ENCODE measurements at places on chromosomes 7 and 10.

DNA sequence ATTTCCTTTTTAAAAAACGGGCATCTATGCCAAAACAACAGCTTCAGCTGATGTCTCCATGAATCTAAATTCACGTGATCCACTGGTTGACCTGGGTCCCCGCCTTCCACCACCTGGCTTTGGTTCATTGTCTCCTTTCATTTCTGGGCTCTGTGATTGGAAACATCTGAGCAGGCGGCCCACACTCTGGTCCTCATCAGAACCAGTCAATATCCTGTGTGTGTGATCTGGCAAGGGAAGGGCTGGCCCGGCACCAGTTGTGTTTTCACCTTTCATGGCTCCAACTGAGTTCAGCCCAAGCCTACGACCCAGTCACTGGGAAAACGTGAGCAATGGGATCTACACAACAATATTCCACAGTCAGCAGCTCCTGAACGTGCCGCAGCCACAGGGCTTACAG, 46.2 kb downstream of the PARP12 start:
- DNase-seq: no peak

DNA sequence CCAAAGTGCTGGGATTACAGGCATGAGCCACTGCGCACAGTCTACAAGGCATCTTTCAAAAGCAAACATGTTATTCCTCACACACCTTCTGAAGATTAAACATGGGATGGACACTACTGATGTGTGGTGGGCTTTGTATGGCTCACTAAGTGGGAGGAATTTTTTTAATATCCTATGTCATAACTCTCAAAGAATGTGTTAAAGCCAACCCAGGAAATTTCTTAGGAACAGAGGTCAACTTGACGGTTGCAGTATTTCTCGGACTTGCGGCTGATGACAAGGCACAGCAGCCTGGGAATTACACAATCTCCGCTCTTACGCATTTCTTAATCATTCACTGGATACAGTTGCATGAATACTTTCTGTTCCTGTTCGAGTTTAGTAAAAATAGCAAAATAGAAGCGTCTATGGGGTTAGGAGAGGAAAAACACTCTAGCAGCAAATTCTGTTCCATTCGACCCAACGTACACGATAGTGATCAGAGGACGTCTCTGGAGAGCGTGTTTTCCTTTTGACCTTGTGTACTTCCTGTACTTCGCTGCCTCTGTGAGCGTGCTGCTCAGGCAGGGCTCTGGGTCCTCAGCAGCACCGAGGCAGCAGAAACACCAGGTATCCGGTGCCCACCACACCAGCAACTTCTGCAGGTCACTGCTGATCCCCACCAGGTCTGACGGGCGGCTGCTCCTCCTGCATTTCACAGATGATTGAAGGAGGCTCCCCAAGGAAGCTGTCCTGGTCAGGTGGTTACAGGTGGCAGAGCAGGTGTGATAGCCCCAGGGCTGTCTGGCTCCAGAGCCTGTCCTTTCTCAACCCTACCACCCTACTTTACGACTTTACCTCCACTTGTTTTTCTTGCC, 26.4 kb upstream of the SRGN start:
- DNase-seq: no peak

DNA sequence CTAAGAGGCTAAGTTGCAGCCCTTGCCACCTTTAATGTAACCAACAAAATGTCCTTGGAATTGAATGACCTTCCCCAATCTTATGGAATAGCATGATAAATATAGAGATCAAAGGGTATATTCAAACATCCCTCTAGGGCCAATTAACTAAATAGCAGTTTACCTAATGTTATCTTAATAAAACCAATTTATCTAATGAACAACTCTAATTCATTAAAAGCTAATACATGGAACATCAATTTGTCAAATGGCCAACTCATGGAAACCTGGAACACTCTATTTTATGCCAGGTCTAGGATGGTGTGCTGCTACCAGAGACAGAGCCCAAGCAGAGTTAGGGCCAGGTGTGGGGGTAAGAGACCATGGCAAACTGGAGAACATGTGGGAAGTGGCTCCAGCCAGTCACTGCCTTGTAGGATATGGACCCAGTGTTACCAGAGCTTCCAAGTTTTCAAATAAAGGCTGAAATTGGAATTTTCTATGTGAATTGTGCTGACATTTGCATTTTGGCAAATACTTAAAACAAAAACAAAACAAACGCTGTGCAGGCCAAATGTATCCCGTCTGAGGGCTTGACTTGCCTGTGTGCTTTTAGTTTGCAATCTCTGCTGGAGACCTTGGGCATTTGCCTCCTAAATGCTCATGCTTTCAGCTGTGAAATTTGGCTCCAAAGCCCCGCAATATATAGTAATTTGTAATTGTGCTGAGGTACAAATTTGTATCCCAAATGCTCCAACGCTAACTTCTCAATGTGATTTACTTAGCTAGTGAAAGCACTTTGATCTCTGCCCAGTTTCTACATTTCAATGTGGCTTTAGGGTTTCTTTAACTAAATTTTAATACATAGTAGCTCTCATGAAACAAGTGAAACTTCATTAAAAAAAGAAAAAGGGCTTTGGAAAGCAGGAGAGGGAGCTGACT, 55.1 kb downstream of the CPED1 start:
- no peak for DNase-seq

DNA sequence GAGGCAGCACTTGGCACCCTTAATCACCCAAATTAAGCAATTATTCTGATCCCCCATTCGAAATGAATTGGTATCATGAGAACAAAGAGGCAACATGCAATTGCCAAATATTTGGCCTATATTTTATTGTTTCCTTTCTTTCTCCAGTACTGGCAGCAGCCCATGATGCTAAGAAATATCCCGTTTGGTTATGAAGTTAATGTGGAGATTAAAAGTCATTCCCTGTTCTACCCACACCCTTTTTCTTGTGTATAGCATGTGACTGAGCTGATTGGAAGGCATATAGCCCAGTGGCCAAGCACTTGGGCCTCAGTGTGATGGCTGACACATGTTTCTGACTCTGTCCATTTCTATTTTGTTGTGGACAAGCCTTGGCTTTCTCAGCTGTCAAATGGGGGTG, 692.3 kb upstream of the GALNT17 start:
- no peak for DNase-seq

DNA sequence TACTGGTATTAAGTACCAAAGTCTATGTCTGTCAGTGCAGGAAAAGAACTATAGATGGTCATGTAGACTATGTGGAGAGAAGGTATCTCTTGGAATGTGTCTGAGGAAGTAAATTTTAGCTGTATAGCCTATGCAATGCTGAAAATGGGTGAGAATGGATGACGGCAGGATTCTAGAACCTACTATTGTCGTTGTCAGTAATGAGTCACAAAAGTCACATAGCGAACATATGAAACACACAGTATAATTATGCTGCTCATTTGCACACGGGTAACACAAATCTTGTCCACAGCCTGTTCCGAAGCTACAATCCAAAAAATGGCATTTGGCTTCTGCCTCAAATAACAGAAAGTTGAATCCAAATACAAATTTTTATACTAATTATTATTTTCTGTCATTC, 33.6 kb upstream of the KMT2E start:
- no peak for DNase-seq

GRCh38 chr7:129401967-129402860, 32.0 kb upstream of the STRIP2 start:
- DNase-seq: no peak

DNA sequence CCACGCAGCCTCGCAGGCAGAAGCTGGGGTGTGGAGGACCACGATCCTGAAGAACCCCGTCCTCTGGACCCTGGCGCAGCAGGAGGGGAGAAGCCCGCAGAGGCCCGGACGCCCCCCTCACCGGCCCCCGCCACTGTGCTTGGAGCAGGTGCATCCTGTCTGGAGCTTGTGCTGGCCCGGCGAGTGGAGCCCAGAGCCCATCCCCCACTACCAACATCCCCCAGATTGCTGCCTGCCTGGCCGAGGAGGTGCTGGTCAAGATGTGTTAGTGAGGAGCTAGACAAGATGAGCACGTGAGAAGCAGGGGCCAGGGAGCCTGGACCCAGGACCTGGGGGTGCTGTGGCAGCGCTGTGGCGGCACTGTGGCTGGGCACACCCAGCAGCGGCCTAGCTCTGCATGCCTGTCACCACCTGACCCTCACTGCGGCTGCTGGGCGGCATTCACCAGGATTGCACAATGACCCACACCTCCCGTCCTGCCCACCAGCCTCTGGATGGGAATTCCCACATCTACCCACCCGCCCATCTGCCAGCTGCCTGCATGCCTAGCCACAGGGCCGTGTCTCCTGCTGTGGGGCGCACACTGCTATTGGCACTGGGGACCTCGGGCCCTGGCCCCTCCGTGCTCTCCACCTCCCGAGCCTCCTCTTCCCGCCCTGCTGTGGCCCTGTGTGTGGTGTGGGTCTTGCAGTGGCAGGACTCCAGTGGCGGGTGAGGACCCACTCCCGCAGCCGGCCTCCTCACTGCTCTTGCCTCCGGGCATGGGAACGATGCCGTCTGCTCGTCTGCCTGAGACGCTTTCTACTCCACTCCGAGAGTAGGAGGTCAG, 11.8 kb downstream of the GPR146 start:
- DNase-seq: no peak

DNA sequence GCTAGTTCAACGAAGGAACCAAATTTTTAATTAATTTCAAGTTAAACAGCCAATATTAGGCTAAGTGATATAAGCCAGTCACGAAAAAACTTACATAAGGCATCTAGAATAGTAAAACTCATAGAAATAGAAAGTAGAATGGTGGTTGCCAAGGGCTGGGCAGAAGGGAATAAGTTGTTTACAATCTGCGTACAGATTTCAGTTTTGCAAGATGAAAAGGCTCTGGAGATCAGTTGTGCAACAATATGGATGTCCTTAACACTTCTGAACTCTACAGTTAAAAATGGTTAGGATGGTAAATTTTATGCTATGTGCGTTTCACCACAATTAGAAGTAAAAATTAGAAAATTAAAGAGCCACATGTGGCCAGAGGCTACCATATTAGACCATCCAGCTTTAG, 13.3 kb downstream of the SCRN1 start:
- DNase-seq: no peak

DNA sequence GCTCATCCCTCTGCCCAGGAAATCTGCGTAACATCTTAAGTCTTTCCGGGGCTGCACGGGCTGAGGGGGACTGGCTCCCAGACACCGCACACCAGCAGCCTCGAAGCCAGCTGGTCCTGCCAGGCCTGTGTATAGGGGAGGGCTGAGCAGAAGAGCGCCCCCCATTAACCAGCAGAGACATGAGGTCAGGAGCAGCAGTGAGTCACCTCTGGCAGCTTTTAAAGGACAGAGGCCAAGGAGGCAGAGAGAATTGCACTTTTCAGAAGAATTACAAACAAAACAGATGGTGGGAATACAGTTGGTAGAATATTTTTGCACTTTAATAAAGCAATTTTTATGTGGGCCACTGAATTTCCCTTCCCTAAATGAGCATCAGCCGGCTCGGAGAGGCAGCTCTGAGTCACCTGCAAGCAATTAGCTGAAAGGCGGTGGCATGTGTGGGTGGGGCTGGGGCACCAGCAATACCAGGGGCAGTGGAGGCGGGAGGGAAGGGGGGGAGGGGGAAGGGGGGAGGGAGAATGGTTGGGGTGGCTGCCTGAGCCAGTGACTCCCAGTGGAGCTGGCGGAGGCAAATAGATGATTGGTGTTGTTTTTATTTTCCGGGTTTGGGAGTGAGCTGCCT, 39.1 kb downstream of the GOLGA7B start:
- no peak for DNase-seq

DNA sequence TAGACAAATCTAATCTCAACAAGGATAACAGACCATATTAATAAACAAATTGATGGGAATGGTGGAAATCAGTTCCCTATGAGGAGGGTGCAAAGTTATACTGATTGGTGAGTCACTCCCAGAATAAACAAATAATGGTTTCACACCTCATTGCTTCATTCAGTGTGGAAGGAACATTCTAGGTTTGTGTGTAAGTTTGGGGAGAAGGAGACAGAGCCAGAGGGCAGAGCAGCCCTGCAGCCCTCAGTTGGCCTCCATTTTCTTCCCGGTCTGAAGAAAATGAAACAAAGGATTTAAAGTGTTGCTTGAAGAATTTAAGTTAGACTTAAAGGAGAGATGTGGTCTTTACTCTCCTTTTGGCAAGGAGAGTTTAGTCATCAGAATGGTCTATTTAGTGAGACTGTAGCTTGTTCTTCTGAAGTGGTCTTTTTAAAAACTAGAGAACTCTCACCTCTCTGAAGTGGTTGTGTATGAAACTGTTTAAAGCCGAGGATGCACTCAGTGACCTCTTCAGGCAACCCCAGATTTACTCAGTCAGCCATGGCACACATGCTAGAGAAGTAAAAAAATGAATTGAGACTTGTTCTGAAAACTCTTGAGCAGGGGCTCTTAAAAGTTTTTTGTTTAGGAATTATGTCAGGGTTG, 27.2 kb downstream of the IKZF1 start:
- no peak for DNase-seq

DNA sequence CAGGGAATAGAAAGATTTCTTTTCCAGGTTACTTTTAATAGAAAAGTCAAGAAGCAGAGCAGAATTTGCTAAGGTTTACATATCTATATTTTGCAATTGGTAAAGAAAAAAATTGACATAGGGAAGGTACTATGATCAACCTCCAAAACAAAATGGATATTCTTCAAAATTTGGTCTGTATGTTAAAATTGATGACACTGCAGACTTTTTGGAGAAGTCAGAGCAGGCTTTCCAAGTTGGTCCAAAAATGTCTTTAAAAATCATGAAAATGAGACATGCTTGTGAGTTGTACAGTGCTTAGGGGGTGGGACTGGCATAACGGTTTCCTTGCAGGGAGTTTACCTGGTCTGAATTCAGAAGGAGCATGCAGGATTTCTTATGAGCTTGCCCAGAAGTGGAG, 77.0 kb downstream of the TFPI2 start:
- no peak for DNase-seq

DNA sequence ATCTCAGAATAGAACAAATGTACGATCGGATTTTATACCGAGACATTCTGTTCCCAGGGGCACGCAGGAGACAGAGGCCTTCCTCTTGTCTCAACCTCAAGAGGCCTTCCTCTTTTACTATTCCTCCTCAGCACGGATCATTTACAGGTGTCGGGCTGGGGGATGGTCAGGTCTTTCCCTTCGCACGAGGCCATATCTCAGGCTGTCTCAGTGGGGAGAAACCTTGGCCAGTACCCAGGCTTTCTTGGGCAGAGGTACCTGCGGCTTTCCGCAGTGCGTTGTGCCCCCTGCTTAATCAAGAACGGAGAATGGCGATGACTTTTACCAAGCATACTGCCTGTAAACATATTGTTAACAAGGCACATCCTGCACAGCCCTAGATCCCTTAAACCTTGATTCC, 44.2 kb downstream of the FANK1 start:
- DNase-seq: no peak
